Lung microvascular endothelial cell (primary cell): ENCODE measurements at places on chromosomes 7 and 10. TPM values are rescaled to one million over a fixed set of nuclear protein-coding genes. Genes with fewer than 3 reads are reported as not detected.
A peak's percentile ranks its signal among the peaks of the same experiment; 100 is the strongest.

Gene TSPAN15
- 49.2 and 118 TPM in 2 replicates for total RNA-seq

- peak; percentile 77 for DNase-seq
Observed at GRCh38 chr7:116772423-116772863, 89.9 kb upstream of the CAPZA2 start.

- no peak for DNase-seq
Observed at GRCh38 chr7:130946114-130946513, 212.1 kb upstream of the KLF14 start.

- DNase-seq, result no peak
Observed at GRCh38 chr7:138472292-138473079, 12.4 kb downstream of the TRIM24 start.

GRCh38 chr7:6078548-6078947 lies 47.4 kb downstream of the ANKRD61 start:
- DNase-seq, result no peak

GRCh38 chr10:49335364-49335972 lies 36.5 kb downstream of the C10orf71 start:
- no peak for DNase-seq

DNA sequence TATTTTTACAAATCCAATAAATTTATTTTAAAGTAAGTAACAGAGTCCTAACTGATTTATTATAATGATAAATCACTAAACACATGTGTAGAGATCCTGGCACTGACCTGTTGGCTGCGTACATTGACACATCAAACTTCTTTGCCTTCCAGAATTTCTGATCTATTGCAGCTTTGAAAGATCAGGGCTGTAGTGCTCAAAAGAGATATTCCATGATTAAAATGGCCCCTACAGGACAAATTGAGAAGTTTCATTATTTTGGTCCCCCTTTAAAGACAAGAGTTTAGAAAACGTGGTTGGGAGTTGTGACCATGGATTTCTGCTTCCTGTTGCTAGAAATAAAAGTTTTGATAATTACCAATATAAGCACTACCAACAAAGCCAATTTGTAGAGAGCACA lies 87.7 kb upstream of the PDK4 start:
- DNase-seq, result peak; percentile 70

GRCh38 chr7:32074787-32075585 lies 4.8 kb upstream of the PDE1C start:
- DNase-seq, result no peak

Gene CCNY
- total RNA-seq, result 62.3 and 104 TPM in 2 replicates

Gene TSPAN33
- total RNA-seq, result under 0.01 and 0.44 TPM in 2 replicates

DNA sequence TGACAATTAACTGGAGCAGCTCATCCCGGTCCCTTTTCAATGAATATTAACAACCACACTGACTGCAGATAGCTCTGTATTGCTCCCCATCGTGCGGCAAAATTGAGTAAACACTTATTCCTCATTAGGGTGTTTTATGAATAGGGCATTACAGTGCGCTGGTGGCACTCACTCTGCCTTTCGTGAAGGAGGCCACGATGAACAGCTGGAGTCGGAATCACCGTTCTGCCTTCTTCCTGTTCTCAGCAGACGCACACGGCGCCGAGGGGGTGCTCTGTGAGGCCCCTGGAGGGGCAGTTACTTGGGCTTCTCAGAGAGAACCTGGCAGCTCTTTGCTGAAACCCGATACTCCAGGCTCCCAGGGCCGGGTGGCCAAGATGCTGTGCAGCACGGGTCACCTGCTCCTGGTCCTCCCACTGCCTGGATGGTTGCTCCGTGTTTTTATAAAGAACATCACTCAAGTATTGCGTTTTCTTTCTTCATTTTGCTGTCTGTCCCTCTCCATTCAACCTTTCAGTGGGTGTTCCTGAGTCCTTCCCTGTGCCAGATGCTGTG lies 241.9 kb downstream of the GLRX3 start:
- no peak for DNase-seq

DNA sequence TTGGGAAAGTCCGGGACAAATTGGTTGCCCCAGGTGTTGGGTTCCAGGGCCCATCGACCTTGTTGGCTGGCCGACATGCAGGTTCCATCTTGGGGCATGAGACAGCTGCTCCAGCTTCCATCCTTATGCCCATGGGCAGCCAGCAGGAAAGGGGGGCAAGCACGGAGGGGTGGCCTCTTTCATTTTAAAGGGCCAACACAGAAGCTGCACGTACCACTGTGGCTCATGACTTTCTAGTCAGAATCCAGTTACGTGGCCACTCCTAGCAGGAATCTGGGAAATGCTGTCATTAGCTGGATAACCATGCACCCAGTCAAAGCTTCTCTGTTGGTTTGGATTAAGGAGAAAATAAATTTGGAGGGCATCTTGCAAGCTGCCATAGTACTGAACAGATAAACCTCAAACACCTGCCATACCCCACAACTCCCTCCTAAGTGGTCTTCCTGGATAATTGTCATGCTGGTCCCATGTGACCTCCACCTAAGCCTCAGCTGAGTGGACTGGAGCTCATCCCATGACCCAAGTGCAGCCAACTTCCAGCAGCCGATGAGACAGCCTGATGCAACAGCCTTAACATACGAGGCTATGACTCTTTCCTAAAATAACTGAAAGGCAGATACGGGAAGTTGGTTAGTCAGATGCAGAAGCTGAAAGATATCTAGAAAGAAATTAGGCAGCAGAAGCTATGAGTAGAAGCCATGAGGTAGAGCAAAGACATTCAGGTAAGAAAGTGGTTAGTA lies 21.4 kb upstream of the GSDME start:
- DNase-seq, result no peak

Gene ACSM6
- total RNA-seq, result not detected in 2 replicates

Gene FAM25G
- not detected in 2 replicates for total RNA-seq

DNA sequence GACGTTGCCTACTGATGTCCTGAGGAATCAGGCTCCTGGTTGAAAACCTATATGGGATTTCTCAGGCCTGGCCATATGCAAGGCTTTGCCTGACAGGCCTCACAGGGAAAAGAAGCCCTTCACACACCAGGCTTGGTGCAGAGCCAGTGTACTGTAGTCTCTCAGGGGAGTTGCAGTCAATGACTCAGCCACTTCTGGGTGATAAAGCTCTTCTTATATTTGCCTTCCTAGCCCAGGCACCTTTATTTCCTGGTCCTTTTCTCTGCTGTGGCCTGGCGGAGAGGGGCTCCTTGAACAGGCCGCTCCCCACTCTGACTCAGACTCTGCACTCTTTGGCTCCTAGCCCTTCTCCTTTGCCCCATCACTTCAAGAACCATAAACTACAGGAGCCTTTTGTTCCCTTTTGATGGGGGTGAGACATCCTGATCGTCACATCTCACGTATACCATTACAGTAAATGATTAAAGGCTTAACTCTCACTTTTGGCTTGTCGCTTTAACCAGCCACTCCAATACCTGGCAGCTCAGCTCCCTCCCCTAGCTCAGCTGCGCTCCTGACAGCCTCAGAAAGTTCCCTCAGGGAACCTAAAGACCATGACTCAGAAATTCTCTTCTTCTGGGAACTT lies 33.5 kb downstream of the DPY19L1 start:
- peak; percentile 10 for DNase-seq

DNA sequence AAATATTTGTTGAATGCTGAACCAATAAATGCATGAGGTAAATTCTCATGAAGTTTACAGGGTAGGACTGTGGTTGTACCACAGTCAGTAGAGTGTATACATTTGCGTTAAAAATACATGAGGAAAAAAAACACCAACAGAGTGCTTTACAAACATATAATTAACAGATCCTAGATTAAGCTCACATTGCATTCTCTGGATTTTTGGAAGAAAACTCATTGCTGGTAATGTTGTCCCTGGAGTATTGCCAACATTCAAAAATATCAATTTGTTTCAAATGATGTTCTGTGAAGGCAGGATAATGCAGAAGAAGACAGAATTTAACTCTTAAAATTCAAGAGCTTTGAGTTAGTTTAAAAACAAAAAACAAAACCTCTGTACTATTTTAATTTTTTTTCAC lies 95.5 kb downstream of the MBL2 start:
- no peak for DNase-seq

Gene TUBB8
- total RNA-seq, result not detected in 2 replicates

DNA sequence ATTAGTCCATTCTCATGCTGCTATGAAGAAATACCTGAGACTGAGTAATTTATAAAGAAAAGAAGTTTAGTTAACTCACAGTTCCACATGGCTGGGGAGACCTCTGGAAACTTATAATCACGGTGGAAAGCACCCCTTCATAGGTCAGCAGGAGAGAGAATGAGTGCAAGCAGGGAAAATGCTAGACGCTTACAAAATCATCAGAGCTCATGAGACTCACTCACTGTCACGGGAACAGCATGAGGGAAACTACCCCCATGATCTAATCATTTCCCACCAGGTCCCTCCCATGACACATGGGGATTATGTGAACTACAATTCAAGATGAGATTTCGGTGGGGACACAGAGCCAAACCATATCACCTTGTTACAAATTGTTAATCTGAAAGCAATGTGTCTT lies 15.8 kb downstream of the TAS2R39 start:
- DNase-seq, result no peak

DNA sequence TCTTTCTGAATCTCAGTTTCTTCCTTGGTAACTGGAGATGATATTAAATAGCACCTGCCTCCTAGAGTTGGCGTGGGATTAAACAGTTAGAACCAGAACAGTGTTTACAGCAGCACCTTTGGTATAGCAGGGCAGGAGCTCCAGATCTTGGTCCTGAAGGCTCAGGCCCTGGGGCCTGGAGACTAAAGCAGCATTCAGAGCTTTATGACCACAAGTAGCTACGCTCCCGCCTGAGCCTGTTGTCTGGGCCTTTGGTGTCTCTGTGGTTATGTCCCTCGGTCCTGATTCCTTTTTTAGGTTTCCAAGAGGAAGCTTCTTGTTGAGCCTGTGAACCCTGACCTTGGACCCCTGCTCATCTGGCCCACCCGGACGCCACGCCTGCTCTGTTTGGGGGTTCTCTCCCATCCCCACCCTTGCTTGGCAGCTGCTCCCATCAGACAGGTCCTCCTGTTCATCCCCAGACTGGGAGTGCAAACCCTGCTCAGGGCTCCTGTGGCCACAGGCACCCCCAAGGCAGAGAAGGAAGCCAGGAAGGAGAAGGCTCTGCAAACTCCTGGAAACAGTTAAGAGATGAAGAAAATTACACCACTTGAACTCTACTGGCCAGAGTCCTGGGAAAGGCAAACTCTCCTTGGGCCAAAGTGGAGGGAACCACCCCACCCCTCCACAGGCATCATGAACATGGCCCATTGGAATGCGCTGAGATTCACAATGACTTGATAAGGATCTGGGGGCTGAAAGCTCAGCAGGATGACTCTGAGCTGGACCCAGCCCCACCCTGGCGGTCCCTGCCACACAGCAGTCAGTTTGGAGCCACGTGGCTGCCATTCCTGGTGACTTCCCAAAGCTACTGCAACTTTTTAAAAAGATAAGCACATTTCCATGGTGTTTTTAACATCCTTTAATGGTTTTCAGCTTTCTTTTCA lies 50.1 kb upstream of the TMEM72 start:
- no peak for DNase-seq

Gene PNLIPRP3
- not detected in 2 replicates for total RNA-seq

GRCh38 chr7:78265071-78265470 lies 466.5 kb downstream of the PHTF2 start:
- DNase-seq, result no peak

DNA sequence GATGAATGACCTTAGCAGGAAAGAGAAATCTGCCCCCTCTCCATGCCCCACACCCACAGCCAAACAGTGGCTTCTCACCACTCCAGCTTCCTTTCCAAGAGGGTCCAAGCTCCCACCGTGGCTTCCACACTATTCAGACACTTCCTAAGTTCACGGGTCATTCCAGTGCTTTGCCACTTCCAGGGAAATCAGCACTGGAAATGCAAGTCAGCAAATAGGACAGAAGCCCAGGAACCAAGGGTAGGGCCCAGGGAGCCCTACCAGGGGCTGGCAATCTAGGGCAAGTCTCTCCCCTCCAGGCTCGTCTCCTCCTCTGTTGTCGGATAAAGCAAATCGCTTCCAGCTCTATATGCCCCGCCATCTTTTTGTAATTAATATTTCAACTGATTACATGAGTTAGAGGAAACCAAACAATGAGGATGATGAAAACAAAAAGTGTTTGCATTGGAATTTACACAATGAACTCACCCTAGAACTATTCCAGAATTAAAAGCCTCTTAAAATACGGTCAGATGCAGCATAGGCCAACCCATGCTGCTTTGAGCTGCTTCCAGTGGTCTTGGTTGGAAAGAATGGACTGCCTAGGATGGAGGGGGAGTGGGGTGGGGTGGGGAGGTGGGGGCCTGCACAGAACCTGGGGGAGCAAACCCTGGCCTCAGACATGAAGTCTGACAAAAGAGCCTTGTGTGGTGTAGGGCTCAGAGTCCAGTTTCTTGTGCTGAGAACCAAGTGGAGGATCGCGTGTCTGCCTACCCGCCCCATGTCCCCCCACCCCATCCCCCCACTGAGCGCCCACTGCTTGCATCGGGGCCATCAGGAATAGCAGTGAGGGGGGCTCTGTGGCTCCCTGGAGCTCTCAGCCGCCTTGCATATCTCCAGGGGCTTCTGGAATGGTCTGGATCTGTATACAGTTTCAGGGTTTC lies 74.6 kb upstream of the CPXM2 start:
- no peak for DNase-seq

- no peak for DNase-seq
Observed at GRCh38 chr7:18786196-18786727, 290.7 kb downstream of the HDAC9 start.

- peak; percentile 2 for DNase-seq
Observed at GRCh38 chr7:12570534-12571461, at the start of gene SCIN. TSS of gene SCIN (plus strand) at chr7:12570720. CDS start at chr7:12570787, 67 bp downstream.

GRCh38 chr7:55061726-55062499 lies 43.1 kb downstream of the EGFR start:
- no peak for DNase-seq

DNA sequence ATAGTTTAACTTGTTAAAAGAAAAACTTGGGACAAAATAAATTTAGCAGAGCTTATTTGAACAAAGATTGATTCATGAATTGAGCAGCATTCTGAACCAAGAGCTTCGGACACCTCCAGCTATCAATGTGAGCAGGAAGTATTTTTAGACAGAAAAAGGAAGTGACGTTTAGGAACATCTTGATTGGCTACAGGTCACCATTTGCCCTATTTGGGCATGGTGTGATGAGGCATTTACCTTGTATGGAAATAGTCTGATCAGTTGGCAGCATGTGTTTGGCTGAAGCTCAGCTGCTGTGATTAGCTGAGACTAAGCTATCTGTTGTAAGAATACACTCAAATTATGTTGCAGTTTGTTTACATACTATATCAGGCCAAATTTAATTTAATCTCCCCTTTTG lies 185.1 kb downstream of the ATRNL1 start:
- peak; percentile 1 for DNase-seq

Gene DPYSL4
- 0.40 and 11.8 TPM in 2 replicates for total RNA-seq

Gene INA
- under 0.01 TPM in 2 replicates for total RNA-seq

- DNase-seq, result no peak
Observed at GRCh38 chr7:129110258-129110981, 34.1 kb upstream of the TSPAN33 start.

- DNase-seq, result no peak
Observed at GRCh38 chr10:110481919-110482318, 15.8 kb upstream of the DUSP5 start.

Gene VCL
- total RNA-seq, result 41.7 and 53.0 TPM in 2 replicates
